ENCODE measurements at places on chromosomes 5 and 9.
A peak's percentile ranks its signal among the peaks of the same experiment; 100 is the strongest.

DNA sequence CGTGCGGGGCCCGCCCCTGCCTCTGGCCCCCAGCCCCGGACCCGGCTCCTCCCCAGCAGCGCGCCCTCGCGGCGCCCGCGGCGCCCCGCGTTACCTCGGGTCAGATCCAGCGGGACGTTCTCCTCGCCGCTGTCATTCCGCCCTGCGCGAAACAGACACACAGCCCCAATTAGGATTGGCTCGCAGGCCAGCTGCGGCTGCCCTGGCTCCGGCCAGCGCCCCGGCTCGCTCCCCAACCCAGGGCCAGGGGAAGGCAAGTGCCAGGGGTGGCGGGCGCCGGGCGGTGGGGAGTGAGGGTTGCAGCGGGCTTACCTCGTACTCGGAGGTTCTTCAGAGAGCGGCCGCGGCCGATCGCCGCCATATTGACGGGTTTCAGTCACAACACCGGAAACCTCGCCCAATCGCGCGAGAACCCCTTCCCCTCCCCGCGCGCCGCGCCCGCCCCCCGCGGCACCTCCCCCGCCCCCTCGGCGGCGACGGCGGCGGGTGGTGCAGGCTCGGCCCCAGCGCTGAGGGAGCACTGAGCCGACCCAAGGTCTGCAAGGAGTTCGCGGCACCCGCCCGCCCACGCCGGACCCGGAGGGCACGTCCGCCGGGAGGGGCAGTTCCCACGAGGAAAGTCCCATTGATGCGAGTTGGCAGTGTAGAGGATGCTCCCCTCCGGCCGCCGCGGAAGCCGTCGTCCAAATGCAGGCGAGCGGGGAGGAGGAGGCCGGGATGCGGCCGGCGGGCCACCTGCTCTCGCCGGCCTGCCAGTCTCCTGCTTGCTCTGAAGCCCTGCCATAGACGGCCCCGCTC is at the start of gene RICTOR:
RICTOR (minus strand) TSS at position 383 of the 798 bp plus-strand sequence; CDS start at position 361, 22 bp downstream.
- peak; percentile 66 for DNase-seq

GRCh38 chr5:25066239-25066638 is 421.5 kb upstream of the CDH10 start:
- DNase-seq: no peak

GRCh38 chr5:7686794-7687193 is 164.1 kb downstream of the CFAP90 start:
- no peak for DNase-seq

GRCh38 chr9:98944734-98945074 is 997 bp downstream of the COL15A1 start:
- no peak for DNase-seq

- no peak for DNase-seq
Measured at GRCh38 chr5:15807248-15807647, 307.3 kb downstream of the FBXL7 start.

DNA sequence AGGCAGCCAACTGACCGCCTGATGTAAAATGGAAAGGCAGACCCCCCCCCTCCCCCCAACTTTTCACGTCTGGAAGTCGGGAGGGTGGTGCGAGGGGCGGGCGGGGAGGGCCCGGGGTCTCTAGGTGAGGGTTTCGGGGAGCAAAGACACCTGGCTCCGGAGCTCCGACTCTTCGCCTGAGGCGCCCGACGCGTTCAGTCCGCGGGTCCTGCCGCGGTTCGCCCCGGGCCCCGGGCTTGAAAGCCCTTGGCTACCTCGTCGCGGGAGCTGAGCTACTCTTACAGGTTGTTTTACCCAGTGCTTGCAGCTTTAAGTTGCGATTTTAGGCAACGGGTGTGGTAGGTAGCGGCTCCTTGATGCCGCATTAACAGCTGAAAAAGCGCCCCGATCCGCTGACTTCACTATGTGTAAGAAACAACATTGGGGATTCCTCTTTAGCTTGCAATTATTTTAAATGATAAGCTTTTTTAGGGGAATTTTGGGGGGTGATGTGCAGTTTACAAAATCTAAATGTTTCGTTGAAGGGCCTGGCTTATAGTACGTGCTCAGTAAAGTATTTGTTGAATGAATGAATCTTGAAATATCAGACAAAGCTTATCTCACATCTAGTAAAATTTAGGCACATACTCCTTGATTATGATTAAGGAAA is 722 bp downstream of the CDC42SE2 start:
- no peak for DNase-seq

GRCh38 chr9:82445556-82445955 is 457.0 kb downstream of the SPATA31D1 start:
- no peak for DNase-seq

DNA sequence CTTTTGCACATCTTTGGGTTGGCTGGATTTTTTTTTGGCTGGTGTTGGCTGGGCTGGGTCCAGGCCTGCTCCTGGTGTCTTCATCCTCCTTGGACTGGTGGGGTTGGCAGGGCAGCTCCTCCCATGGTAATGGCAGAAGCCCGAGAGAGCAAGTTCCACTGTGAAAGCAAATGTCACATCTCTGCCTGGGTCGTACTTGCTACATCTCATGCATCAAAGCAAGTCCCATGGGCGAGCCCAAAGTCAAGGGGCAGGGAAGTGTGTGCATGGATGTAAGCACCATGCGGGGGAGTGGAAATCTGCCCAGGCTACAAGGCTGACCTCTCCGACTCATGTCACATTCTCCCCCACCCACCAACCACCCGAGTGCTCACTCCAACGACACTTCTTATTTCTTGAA is 26.7 kb downstream of the NKX2-5 start:
- DNase-seq: no peak

- DNase-seq: no peak
Measured at GRCh38 chr9:78144663-78145377, 91.1 kb upstream of the CEP78 start.

DNA sequence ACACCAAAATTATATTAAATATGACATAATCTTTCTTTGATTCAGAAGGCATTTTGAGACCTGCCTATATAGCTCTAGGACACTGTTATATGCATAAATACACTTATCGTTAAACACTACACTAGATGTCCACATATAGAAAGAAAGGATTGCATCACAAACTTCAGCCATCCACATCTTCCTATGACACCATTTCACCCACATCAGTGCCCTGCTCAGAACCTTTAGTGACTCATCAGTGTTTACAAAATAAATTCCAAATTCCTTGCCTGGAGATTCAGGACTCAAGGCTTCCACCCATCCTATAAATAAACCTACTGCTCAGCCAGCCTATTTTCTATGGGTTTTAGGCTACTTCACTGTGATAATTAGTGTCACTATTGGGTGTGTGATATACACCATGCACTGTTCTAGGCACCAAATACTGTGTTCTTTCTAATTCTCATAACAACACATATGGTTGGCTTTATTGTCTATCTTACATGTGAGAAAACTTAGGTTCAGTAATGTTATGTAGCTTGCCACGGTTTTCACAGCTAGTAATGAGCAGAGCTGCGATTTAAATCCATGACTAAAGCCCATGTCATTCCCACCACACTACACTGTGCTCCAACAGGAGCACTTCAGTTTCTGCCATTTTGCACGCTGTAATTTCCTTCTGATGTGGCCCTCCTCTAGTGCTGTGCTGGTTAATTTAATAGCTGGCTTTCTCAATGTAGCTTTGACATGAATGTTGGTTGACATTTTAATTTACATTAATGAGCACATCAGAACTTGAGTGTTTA is 103.3 kb downstream of the SREK1 start:
- no peak for DNase-seq

GRCh38 chr9:134314950-134315715 is 11.1 kb upstream of the RXRA start:
- no peak for DNase-seq

DNA sequence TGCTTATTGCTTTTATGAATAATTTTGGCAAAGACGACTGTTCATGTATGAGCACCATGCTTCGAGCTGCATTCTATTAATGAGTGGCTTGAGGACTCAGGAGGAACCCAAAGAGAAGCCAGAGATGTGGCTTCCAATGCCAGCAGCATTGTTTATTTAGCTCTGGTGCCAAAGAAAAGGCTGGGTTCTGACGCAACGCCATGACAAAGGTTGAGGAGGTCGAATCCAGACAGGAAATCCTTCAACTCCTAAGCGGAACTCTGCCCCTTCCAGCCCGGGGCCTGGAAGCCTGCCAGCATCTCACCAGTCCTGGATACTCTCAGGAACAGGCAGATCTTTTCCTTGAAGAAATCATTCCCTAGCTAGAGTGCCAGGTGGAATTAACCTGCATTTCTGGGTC is 104.4 kb downstream of the ARHGAP26 start:
- no peak for DNase-seq

DNA sequence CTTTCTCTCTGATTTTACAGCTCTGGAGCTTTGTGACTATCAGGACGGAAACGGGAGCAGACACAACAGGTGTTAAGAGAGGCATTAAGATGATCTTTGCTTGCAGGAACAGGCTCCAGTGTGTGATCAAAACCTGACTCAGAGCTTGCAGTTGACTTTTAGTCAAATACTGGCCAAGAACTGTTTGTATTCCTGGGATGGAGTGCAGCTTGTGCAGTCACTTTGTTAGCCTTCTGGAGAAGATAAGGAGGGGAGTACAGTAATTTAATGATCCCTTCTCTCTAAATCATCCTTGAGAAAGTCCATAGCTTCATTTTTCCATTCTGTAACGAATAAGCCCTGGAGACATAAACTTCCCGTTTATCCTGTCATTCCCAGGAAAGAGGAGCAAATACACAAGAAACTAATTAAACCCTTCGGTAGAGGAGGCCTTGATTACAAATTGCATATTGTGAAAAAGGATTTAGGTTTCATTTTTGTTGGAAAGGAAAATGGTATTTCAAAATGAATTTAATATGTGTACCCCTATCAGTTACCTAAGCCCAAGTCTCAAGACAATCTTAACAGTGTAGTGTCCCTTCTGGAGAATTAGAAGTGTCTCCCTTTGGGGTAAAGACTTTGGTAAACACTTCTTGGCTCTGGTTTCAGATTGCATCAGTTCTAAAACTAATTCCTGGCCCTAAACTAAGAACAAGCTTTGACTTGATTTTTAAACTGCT is 3.1 kb upstream of the STOM start:
- DNase-seq: no peak

DNA sequence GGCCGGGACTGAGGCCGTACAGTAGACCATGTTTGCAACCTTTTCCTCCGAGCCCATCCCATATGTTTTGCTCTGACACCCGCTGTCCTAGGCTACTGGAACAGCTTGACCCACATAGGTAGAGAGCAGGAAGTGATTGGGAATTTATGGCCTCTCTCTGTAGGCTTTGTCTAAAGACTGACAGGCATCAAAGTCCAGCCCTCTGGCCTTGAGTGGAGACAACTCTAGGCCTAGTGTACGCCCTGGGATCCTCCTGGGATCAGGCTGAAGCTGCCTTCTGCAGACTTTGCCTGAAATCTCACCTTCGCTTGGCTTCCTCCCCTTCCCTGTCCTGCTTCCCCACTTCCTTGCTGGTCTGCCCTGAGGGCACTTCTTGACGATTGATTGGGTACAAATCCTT is 13.6 kb upstream of the AKNA start:
- DNase-seq: no peak

DNA sequence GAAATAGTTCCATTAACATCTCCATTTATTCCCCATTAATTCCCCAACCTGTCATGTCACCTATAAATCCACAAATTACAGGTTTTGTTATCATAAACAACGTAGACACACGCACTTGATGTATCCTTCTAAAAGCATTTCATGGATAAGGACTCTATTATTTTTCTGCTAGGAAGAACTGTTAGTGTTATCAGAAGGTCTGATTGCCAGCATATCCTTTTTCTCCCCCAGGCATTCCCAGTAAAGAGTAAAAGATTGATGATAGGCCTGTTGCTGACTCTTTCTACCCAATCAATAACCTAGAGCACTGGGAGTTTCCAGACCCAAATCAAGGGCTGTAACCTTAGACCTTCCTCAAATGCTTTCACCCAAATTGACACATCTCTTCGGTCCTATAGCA is 60.8 kb downstream of the RFK start:
- DNase-seq: no peak

DNA sequence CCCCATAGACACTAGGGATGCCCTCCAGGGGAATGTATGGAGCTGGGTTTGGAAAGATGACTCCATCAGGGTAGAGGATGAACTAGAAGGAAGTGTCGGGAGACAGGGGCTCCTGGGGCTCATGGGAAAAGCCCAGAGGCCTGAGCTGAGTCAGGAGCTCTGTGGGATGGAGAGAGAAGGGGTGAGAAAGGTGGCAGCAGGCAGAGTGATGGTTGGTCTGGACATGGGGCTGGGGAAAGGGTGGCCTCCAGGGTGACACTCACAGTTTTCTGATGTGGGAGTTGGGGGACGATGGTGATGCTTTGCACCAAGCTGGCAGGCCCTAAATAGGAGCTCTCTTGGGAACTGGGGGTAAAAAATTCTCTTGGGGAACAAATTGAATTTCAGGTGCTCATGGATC is 213.5 kb upstream of the MVB12B start:
- no peak for DNase-seq

DNA sequence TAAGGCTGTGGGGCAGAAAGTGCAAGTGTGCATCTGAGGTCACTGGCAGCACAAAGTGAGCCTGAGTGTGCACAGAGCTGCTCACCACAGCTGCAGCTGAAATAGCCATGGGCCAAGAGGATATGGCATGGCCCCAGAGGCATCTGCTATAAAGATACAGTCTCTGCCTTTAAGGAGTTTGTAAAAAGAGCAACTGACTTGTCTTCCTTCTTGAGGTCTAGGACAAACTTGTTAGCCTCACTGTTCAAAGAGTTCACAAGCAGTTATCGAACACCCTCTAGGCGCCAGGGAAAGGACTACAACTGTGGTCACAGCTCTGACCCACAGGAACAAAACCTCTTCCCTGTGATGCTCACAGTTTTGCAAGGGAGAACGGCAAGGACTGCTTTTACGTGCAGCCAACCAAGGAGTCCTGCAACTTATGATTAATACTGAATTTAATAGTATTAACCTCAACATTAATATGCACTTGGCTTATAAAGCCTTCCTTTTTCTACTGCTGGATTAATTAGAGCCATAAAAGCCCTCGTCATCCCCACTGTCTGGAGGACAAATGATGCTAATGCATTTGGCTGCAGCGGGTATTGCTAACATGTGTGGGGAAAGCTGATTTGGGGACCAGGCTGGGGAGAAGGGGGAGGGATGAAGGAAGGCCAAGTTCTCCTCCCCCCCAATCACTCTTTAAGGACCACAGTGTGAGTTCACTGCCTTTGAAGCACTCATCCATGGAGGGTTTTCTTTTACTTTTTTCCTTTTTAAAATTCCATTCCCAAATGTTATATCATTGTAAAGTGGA is 189.8 kb upstream of the TRIM32 start:
- DNase-seq: no peak

DNA sequence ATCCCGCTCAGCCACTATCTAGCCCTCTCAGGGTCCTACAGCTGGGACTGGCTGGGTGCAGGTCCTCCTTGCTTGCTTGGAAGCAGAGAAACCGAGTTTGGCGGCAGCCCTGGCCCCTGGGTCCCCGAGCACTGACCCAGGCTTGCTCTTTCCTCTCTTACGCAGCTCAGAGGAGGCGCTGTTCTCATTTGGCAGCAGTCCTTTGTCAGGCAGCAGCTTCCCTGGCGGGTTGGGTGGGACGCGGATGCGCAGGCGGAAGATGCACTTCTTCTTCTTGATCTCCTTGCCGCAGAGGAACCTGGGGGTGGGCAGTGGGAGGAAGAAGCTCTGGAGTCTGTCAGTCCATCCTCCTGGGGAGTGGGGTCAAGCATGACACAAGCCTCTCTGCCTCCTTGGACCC is 14.5 kb downstream of the PHF19 start:
- DNase-seq: no peak

GRCh38 chr5:67196537-67197059 is at the start of gene CD180:
TSS of gene CD180 (minus strand) at chr5:67196799. CDS start at chr5:67196641, 158 bp downstream.
- no peak for DNase-seq
